ENCODE measurements at places on chromosomes 3 and 15.
A peak's percentile ranks its signal among the peaks of the same experiment; 100 is the strongest.

- DNase-seq = no peak
Measured at GRCh38 chr15:73522011-73522410, 79.0 kb downstream of the REC114 start.

DNA sequence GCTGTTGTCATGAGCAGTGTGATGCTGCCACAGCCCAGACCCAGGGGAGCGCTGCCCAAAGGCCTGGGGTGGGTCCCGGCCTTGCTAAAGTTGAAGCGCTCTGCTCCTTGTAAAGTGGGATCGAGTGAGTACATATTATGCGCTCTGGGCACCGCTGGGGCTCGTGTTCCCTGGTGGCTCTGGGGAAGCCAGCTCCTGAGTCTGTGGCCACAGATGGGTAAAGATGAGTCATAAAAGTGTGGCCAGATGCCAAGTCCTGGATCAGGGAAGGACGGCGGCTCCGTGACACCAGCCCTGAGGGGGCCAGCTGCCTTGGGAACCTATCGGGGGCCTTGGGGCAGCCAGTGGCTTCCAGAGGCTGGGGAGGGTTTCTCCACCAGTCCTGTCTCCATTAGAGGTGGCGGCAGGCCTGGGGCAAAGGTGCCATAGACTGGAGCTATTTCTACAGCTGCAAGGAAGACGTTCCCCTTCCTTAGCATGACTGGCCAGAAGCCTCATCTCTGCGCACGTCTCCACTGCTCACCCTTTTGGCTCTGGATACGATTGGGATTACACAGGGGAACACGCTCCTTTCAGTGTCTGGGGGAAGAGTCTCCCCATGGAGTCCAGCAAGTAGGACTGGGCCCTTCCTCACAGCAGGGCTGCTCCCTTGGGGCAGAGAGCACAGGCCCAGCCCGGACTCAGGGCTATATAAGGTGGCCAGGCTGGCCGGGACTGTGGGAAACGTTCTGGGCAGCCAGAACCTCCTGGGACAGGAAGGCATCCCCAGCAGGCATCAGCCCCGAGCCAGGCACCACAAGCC is 1.2 kb upstream of the ITIH4 start:
- DNase-seq = peak; percentile 89

DNA sequence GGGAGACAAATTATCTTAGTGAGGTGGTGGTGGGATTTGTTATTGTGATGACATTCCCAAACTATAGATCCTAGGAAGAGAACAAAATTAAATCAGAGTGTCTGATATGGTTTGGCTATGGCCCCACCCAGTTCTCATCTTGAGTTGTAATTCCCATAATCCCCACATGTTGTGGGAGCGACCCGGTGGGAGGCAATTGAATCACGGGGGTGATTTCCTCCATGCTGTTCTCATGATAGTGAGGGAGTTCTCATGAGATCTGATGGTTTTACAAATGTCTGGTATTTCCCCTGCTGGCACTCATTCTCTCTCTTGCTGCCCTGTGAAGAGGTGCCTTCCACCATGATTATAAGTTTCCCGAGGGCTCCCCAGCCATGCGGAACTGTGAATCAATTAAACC is 62.0 kb downstream of the RPL22L1 start:
- peak; percentile 42 for DNase-seq

DNA sequence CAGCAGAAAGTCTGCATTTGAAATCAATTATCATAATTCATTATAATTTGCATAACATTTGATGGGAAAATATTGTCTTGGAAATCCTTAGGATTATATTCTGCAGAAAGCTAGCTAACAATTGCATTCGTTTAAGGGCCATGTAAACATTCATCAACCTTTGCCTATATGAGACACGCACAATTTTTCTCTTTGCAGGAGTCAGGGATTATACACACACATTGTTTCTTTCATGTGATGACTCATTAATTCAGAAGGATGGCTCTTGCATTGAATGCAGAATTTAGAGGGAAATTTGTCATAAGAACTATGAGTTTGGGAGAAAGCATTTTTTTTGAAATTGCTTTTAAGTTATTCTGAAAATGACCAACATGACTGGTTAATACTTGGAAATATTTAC is 844.7 kb downstream of the DIPK2A start:
- DNase-seq = peak; percentile 40

GRCh38 chr3:141682007-141682406 is 56.1 kb upstream of the RNF7 start:
- DNase-seq = no peak

DNA sequence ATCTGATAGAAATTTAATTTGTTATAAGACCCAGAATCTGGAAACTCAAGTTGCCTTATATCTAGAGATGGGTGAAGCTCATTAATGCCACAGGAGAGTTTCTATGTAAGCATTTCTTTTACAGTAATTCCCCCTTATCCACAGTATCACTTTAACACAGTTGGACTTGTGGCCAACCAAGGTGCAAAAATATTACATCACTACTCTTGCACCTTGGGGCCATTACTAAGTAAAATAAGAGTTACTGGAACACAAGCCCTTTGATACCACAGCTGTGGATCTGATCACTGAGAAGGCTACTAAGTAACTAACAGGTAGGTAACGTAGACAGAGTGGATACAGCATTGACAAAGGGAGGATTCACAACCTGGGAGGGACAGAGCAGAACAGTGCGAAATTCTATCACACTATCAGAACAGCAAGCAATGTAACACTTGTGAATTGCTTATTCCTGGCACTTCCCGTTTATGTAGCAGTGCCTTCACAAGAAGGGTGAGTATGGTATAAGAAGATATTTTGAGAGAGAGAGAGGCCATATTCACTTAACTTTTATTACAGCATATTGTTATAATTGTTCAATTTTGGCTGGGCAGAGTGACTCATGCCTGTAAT is 33.9 kb upstream of the TOPBP1 start:
- DNase-seq = no peak

DNA sequence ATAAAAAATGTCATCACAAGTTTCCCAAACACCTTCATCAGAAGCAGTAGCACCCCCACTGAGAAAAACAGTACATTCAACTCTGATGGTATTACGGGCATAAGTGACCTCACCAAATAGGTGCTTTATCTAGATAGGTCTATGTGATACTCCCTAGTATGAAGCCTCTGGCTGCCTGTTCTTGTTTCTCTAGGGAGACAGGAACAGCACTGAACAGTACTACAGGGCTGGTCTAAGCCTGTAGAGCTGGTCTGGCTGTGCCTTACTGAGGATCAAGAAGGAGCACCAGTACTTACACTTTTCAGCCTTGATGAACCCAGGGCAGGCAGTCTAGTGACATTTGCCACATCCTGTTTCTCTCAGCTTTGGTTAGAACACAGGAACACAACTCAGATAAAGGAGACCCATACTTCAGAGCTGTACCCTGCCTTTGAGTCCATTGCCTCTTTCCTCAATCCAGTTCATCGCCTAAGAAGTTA is 35.9 kb downstream of the OXNAD1 start:
- no peak for DNase-seq

DNA sequence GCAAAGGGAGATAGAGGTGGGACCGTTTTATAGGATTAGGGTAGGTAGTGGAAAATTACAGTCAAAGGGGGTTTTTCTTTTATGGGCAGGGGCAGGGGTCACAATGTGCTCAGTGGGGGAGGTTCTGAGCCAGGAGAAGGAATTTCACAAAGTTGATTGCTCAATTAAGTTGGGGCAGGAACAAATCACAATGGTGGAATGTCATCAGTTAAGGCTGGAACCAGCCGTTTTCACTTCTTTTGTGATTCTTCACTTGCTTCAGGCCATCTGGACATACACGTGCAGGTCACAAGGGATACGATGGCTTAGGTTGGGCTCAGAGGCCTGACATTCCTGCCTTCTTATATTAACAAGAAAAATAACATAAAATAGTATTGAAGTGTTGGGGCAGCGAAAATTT is 453.8 kb downstream of the VGLL3 start:
- DNase-seq = no peak

- DNase-seq = no peak
Measured at GRCh38 chr3:40624189-40624769, 99.5 kb downstream of the ZNF621 start.

DNA sequence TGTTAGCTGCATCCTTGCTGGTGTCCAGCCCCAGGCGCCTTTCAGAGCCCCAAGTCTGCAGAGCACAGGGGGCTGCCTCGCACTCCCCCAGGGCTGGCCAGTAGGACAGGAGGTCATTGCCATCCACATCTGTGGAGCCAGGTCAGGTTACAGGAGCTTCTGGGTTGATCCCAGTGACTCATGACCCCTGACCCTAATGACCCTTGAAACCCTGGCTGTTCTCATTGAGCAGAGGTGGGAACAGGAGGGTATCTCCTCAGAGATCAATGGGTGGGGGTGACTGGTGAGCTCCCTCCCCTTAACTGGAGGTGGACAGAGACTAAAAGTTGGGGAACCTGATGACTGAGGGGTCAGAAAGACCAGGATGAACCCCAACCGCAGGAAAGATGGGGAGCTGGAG is 6.1 kb upstream of the SLC26A6 start:
- no peak for DNase-seq

- peak; percentile 56 for DNase-seq
Measured at GRCh38 chr3:156509189-156510174, 45.4 kb downstream of the SSR3 start.

GRCh38 chr3:189577050-189577951 is 53.9 kb upstream of the TP63 start:
- no peak for DNase-seq

GRCh38 chr3:102060814-102061213 is 211.5 kb downstream of the NFKBIZ start:
- DNase-seq = peak; percentile 13

DNA sequence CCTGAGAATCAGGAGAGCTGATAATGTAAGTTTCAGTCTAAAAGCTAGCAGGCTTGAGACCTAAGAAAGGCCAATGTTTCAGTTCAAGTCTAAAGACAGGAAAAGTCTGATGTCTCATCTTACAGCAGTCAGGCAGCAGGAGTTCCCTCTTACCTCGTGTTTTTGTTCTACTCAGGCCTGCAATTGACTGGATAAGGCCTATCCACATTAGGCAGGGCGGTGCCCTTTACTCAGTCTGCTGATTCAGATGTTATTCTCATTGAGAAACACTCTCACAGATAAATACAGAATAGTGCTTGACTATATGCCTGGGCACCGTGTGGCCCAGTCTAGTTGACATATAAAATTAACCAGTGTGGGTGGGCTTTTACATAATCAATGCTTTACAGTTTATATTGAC is 122.4 kb downstream of the NR1D2 start:
- DNase-seq = no peak

GRCh38 chr3:112437146-112438022 is 61.9 kb downstream of the BTLA start:
- DNase-seq = peak; percentile 27

- peak; percentile 34 for DNase-seq
Measured at GRCh38 chr3:154040283-154040682, 80.9 kb upstream of the ARHGEF26 start.

DNA sequence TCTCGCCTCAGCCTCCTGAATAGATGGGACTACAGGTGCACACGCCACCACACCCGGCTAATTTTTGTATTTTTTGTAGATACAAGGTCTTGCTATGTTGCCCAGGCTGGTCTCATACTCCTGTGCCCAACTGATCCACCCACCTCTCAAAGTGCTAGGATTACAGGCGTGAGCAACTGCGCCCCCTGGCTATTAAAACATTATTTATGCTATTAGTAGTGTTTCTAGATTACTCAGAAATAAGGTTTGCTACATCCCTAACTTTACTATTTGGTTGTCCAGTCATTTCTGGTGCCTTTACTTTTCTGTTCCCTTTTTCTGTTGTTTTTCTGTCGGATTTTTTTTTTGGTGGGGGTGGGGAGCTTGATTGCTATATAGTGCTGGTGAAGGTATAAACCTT is 393.6 kb upstream of the TPM1 start:
- DNase-seq = peak; percentile 11

GRCh38 chr3:27193056-27193455 is 176.1 kb downstream of the NEK10 start:
- DNase-seq = no peak

- no peak for DNase-seq
Measured at GRCh38 chr3:122013448-122013925, 8.6 kb downstream of the ILDR1 start.

- DNase-seq = no peak
Measured at GRCh38 chr15:67023517-67024313, 41.7 kb upstream of the SMAD3 start.

DNA sequence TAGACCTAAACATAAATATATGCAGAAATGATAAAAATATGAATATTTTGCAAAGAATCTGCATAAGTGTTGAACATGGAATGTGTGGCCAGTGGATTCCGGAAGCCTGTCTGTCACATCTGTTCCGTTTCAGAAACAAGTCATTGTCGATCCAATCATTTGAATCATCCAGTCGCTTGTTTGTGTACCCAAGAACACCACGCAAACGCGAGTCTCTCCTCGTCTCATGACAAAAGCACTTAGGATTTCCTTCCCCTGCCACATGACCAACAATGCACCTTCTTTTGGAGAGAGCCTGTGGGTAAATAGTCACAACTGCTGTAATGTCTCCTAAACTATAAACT is 80.2 kb downstream of the FMN1 start:
- peak; percentile 75 for DNase-seq

GRCh38 chr3:101842245-101842934 is 6.9 kb upstream of the NFKBIZ start:
- peak; percentile 86 for DNase-seq

GRCh38 chr3:60142009-60142408 is 1092.2 kb upstream of the CFAP20DC start:
- no peak for DNase-seq

- DNase-seq = no peak
Measured at GRCh38 chr3:97954228-97954827, 17.9 kb downstream of the RIOX2 start.

GRCh38 chr3:12893247-12893646 is 51.9 kb upstream of the RPL32 start:
- peak; percentile 27 for DNase-seq

DNA sequence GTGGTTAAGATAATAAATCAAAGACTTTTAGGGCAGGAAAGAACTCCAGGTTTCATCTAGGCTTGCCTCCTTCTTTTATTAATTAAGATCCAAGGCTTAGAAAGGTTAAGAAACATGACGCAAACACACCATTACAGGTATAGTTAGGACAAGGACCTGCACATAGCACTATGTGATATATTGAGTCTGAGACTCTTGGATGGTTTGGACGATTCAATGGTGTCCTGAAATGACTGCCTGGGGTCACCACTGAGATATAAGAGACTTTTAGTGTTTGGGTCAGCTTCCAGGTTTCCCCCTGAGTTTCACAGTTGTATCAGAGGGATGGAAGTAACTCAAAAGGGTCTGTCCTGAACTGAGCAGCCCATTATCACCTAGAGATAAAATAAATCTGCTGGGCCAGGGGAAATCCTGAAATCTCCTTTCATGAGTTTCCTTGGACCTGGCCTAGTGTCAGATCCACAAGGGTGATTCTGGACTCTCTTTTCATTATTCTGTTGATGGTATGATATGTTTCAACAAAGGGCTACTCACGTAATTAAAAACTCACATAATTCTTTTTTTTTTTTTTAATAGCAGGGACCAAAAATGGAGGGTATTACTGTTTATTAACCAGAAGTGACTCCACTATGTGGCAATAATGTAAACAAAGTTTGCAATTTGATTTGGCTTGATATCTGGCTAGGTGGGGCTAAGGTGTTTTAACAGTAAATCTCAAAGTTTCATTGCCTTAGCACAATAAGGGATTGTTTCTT is 55.6 kb upstream of the ADGRG7 start:
- no peak for DNase-seq

- peak; percentile 47 for DNase-seq
Measured at GRCh38 chr3:182793663-182794454, 555 bp downstream of the ATP11B start.
